HT1080 (cell line): ENCODE measurements at places on chromosomes 13 and 19.
A peak's percentile ranks its signal among the peaks of the same experiment; 100 is the strongest.

DNA sequence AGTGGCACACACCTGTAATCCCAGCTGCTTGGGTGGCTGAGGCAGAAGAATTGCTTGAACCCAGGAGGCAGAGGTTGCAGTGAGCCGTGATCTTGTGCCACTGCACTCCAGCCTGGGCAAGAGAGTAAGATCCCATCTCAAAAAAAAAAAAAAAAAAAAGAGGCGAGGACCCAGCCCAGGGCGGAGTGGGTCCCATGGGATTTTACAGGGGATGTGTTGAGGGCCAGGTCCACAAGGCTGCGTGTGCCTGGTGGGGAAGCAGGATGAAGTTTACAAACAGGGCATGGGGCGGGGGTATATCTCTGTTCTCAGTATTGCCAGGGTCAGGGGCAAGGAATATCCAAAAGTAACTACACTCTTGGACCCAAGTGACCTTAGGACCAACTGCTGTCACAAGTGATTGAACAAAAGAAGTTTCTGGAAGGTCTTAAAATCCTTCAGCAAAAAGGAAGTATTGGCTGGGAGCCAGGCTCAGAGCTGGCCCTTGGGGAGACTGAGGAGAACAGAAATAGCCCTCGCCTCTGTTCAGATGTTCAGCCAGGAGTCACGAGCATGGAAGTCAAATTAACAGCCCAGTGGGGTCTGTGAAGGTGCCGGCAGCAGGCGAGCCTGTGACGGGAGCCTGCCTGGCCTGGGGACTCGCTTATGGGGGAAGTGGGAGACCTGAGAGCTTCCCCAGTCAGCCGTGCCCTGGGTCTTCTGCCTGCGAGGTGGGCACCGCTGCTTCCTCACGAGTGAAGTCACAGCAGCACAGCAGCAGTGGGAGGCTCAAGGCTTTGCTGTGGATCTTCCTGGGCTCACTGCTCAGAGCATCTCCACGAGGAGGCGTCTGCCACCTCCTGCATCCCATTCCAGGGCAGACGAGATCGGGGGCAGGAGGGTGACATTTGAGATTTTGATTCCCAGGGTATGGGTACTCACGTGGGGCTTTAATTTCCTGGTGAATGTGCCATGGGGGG, 6.4 kb downstream of the MYO9B start:
- DNase-seq, result no peak

DNA sequence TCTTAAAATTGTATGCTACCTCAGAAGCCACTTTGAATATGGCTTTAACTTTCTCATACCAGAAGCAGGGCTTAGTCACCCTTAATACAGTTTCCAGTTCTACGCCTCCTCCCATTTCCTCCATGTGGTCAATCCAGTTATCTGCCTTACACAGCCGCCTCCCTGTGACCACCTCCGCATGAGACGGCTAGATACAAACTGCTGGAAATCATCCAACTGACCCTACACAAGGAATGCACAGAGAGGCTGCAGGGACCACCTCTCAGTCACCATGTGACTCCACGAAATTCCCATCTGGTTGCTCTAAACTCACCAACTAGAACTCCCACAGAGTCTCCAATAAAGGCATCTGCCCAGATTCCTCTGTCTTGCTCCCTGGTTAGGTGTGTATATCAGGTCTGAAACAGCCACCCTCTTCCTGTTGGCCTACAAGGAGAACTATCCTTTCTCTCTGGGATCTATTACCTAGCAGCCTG, 6.8 kb downstream of the ZNF564 start:
- DNase-seq, result peak; percentile 17

- peak; percentile 76 for DNase-seq
Measured at GRCh38 chr19:13154911-13155471, 4.8 kb downstream of the IER2 start.

DNA sequence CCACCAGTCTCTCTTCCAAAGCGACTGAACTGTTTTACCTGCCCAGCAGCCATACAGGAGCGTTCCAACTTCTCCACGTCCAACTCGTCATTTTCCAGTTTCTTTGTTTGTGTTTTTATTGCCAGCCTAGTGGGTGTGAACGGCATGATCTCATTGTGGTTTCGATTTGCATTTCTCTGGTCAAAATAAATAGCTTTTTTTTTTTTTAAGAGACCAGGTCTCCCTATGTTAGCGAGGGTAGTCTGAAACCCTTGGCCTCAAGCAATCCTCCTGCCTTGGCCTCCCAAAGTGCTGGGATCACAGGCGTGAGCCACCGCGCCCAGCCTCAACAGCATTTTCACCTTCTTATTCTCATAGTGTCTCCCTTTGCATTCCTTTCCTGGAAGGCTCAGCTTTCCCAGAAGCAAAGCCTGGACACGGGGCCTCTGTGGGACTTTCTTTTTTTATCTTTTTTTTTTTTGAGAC, 4.2 kb upstream of the JSRP1 start:
- no peak for DNase-seq

DNA sequence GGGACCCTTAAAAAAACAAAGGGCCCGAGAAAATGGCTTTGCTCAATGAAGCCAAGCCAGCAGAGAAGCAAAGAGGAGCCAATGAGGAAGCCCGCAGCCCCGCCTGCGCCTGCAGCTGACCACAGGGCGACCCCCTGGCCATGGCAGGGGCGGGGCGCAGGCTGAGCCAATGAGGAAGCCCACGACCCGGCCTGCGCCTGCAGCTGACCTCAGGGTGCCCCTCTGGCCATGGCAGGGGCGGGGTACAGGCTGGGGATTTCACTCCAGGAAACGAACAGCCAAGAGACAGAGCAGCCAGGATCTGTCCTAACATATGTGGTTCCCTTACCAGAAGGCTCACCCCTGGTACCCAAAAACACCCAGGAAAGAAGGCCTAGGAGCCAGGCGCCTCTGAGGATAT, 101.4 kb downstream of the STK24 start:
- DNase-seq, result no peak

DNA sequence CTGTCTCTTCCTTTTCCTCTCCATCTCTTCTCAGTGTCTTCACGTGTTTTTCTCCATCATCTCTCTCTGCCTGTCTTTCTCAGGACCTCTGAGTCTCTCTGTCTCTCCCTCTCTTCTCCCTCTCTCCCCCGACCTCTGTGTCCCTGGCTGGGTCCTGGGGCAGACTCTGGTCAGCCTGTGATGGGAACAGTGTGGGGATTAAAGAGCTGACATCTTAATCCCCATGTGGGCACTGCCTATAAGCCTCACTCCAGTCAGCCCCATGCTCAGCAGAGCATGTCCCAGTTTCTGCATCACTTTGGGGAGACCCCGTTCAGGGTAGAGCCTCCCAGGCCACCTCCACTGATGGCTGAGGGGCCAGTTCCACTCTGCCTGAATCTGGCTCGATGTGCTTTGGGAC, 16.2 kb downstream of the EGLN2 start:
- no peak for DNase-seq
